NCI-H345 (cell line): ENCODE measurements at places on chromosomes 4 and X.

- DNase-seq = no peak
These were observed 215.8 kb upstream of the SMIM31 start for GRCh38 chr4:164538097-164538496.

DNA sequence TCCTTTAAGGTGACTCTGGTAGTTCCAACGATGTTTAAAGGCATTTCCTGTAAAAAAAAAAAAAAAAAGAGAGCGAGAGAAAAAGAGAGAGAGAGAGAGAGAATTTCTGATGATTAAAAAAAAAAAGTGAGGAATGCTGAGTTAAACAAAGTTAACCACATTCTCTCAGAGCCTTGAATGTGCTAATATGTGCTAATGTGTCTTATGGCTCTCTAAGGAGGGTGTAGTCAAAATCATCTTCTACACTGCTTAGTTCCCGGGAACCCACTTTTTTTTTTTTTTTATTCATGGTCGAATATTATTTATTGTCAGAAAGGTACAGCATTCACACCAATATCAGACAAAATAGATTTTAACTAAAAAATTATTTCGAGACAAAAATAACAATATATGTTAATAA, 111.7 kb downstream of the SNCA start:
- no peak for DNase-seq

GRCh38 chrX:21131786-21132185, 242.4 kb upstream of the CNKSR2 start:
- DNase-seq = no peak

DNA sequence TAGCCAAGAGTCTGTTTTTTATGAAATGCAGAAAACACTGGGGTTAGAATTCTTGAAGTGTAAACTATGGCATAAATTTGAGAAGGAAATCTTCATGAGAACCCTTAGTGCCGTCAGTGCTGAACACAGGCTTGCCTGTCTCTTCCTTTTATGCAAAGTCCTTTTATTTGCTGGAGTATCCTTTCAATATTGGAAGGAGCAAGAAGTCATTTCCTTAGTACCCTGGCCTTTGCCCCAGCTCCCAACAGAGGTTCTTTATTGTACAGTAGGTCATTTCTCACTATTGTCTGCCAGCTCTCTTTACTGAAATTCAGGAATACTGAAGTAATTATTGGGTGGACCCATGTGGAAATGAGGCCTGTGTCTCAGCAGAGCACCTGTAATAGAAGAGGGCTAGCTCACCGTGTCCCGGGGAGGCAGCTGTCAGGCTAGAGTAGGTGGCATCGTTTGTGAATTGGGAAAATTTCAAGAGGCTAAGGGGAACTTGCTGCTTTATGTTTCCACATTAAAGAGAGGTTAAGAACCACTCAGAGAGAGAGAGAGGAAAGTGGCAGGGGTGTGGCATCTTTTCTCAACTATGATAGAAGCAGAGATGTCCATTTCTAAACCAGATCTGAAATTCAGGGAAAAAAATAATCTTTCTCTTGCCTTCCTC, 8.7 kb downstream of the FHDC1 start:
- no peak for DNase-seq

DNA sequence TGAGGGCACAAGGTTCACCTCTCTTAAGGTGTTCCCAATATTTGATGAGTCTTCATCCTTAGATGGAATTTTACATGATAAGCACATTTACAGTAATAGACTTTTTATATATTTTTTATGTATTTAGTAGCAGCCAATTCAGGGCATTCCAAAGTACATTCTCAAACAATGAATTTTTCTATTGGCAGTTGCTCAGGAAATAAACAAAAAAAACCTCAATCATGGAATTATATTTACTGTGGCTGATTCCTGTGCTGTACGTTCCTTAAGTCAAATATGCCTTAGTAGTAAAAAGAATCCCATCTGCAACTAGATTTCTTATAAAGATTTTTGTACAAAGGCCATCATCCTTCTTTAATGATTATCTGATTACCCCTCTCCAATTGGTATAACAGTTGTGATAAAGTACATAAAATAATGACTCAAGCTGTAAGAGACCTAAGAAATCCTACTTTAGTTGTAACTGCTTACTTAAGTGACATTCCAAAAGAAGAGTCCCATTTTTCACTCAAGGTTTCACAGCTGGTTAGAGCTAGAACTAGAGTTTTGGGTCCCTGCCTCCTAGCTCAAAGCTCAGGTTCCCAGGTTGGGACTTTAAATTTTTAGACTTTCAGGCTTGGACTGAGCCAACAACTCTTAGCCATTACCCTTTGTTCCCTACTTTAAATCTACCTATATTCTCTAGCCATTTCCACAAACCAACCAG, 152.7 kb downstream of the FHIP1A start:
- DNase-seq = no peak

DNA sequence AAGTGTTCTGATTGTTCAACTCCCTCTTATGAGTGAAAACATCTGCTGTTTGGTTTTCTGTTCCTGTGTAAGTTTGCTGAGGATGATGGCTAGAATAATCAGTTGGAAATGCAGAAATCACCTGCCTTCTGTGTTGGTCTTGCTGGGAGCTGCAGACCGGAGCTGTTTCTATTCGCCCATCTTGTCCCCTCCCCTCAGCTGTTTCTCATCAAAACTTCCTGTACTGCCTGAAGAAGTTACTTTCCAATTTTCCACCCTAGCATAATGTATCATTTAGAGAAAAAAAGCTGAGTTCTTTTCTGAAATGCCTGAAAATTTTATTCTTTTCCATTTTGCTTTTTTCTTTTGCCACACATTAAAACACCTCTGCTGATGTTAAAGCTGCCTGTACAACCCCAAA, 167.6 kb downstream of the TEX13A start:
- no peak for DNase-seq

- no peak for DNase-seq
These were observed 28.7 kb upstream of the ANTXR2 start for GRCh38 chr4:80101792-80102116.

DNA sequence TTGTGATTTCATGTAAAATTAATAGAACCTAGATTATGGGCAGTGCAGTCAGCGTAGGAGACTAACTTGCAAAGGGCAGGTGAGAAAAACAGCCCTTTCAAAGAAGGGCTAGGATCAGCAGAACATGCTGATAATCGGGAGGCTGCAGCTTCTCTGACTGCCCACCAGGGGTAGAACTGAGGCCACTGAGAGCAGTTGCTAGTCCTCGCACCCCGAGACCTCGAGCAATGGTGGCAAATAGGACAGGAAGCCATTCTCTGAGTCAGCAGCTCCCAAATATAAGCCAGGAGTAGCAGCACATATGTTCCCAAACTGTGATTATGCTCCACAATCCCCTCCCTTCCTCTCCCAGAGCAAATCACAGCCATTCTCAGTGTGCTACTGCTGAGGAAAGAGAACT, 186.5 kb downstream of the MSL3 start:
- DNase-seq = peak; percentile 21

GRCh38 chrX:118975831-118976598, 1.6 kb downstream of the LONRF3 start:
- peak; percentile 36 for DNase-seq

- no peak for DNase-seq
These were observed 223.5 kb downstream of the AFAP1 start for GRCh38 chr4:7716010-7716721.

DNA sequence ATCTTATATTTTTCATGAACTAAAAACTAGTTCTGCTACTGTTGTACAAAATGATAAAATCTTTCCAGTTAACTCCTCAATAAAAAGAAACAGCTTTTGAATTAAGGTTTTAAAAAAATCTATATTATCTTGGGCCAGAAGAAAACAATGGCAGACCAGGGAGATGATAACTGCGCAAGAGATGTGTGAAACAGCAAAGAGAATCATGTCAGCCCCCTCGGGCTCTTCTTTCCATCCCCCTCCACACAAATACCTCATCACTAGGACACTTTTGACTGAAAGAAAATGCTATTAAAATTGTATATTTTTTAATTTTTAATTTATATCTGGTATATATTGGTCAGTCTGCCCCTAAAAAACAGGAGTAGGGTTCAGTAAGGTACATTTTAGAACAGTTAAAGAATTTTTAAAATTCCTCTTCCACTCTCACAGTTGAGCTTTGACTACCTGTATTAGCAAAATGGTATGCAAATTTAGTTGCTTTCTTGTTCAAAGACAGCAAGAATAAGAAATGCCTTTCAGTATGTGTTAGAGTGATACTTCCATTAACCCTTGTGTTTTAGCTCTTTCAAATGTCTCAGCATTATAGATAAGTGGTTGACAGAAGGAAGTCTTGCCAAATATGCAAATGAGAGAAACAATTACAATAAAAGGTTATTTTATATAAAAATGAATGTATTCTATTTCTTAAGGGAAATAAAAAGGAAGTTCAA, 36.4 kb upstream of the LCORL start:
- no peak for DNase-seq

- DNase-seq = no peak
These were observed 465.1 kb upstream of the PCDH10 start for GRCh38 chr4:132683957-132684356.

- peak; percentile 68 for DNase-seq
These were observed 1287.7 kb downstream of the FAM133A start for GRCh38 chrX:94961730-94962129.

- DNase-seq = no peak
These were observed 1.6 kb upstream of the SETD7 start for GRCh38 chr4:139557556-139558110.

- DNase-seq = peak; percentile 44
These were observed 265.4 kb upstream of the ADGRL3 start for GRCh38 chr4:60934566-60935295.

- no peak for DNase-seq
These were observed 167.6 kb downstream of the ARHGAP10 start for GRCh38 chr4:147899512-147899911.
